Stimulated activated CD8-positive, alpha-beta memory T cell treated with anti-CD3 and anti-CD28 coated beads, Interleukin-12 subunit alpha, Interleukin-12 subunit beta, amount 100 ng/mL, for 4 hours (primary cell): ENCODE measurements at places on chromosomes 2 and 18.

DNA sequence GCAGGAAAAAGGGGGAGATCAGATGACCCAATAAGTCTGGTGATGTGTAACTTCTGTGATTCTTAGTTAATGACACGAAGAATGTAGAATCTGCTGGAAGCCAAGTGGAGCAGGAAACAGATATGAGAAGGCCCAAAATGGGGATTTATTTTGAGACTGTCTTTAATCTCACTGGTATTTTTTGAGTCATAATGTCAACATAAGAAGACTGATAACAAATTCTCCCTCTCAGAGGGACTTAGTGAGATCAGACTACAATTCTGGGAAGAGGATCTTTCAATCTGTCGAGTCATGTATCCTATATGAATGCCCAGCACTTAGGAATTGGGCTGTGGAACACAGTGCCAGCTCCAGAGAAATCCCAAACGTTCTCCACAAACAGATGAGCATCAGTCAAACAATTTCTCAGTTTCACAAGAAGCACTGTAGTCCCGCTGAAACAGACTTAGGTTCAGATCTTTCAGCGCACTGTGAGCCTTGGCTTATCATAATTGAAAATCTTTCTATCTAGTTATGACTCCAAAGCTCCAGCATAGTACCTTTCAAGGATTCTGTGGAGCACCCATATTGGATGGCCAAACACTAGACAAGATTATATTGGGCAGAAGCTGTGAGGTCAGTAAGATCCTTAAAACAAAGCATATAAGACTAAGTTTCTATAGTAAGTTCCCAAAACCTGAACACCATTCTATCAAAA, 738.2 kb downstream of the LRP1B start:
- no peak for DNase-seq

DNA sequence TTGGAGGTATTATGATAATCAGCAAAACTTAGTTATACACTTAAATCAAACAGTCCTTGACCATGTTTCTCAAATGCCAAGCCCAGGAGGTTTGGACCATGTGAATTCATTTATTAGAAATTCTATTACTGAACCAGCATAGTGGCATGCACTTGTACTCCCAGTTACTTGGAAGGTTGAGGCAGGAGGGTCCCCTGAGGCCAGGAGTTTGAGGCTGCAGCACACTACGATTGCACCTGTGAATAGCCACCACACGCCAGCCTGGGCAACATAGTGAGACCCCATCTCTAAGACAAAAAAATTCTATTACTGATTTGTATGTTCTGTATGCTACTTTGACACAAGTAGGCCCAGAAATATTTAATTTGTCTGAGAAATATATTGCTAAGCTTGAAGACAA, 43.6 kb upstream of the FZD7 start:
- no peak for DNase-seq

- DNase-seq: no peak
These were observed 166.5 kb downstream of the THADA start for GRCh38 chr2:43429369-43429768.

DNA sequence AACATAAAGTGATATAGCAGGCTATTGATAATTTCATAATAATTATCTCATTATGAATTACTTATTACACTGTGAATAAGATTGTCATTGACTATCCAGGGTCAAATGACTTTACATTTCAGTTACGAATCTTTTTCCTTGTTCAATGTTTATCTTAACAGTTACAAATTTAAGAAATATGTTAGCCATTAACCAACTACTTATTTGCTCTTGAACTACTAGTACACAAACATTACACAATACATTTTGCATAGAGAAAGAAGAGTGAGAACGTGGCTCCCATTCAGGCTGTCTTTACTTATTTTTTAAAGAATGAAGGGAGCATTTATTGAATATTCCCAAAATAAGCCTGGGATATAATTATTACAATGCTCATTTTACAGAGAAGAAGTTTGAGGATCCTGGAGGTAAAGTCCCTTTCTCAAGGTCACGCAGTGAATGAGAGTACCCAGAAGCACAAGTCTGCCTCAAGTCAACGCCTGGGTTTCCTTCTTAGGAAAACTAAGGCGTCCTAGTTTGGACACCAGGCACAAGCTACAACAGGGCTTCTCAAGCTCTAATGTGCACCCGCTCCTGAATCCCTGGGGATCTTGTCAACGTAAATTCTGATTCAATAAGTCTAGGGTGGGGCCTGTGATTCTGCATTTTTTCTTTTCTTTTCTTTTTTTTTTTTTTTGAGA, 164.2 kb downstream of the FIGN start:
- no peak for DNase-seq

GRCh38 chr2:66899648-66900047, 464.7 kb downstream of the MEIS1 start:
- no peak for DNase-seq

DNA sequence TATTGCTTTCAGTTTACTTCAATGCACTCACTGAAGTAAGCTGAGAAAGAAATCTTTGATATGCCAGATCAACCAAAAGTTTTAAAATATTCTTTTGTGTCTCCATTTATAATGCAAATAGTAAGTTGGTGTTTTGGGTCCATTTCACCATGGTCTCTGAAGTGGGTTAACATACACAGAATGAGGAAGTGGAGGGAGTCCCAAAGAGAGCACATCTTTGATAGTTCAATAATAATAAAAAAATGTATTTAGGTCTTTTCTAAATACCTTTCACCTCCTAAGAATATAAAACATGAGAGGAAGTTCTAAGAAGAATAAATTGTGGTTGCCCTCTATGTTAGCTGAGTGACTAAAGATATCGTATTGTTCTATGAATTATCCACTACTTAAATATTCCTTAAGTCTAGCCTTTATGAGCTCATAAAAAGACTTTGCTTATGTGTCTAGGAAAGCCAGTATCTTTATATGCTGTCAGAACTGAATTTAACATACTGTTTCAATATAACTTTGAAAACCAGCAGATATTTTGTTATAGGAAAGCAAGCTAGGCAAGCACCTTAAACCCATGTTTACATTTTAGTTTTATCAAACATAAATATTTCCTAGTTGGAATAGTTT, 148.7 kb upstream of the ZEB2 start:
- DNase-seq: no peak

GRCh38 chr18:77896586-77897252, 647.1 kb downstream of the GALR1 start:
- DNase-seq: no peak

DNA sequence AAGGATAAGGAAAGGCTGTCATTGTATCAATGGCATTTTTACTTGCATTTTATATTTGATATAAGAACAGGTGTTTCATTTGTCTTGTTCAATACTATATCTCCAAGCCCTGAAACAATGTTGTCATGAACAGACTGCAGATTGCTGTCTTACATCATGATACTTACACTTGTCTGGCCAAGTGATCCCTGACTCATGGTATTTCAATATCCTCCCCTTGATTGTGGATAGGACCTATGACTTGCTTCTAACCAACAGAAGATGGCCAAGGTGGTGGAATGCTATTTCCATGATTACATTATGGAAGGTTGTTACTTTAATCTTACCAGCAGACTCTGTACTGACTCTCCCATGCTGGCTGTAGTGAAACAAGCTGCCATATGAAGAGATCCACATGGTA, 471.1 kb downstream of the CCDC85A start:
- DNase-seq: no peak

DNA sequence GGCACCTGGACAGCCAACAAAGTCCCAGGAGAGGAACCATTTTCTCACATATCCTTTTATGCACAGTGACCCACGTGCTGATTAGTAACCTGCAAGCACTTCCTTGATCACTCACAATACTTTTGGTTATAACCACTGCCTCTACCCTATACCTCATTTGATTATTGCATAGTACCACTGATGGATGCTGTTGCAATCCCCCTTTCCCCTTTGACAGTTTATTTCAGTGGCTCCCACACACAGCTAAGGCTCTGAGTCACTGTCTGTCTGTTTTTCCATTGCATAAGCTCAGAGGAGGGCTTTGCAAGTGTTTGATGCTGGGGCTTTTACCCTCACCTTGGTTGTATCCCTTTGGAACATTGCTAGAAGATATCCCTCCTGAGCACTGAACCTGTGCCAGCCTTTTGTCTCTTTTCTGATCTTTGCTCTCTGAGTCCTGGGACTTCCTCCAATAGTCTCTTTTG, 101.7 kb upstream of the RBBP8 start:
- DNase-seq: no peak

GRCh38 chr2:120660771-120661459, 74.8 kb upstream of the GLI2 start:
- no peak for DNase-seq

- no peak for DNase-seq
These were observed 50.6 kb upstream of the ITSN2 start for GRCh38 chr2:24410976-24411375.

DNA sequence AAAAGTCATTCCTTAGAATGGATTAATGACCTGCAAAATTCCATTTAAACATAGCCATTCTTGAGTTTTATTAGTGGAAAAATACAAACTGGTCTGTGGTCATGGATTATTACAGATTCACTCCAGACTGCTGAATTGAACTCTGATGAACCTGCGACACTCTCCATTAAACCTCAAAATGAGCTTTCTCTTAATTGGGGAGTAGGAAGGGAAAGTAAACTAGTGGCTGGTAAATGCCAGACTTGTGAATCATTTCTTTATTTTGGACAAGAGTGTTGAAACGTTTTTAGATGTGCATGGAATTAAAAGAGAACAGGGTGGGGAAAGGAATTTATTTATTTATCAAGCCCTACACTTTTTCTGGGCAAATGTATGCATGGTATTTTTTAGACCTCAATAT, 321.2 kb upstream of the FANCL start:
- no peak for DNase-seq

GRCh38 chr18:7666195-7666776, 99.2 kb downstream of the PTPRM start:
- DNase-seq: no peak

DNA sequence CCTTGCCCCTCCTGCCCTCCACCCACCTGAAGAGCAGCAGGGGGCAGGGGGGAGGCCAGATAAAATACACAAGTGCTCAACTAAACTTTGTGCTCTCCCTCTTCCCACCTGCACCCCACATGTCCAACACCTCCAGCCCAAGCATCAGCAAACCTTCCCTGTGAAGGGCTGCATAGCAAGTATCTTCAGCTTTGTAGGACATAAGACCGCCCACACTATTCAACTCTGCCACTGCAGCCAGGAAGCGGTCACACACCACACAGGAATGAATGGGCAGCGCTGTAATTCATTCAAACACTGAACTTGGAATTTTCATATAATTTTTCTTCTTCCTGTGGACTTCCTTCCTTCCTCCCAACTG, 27.5 kb downstream of the TFCP2L1 start:
- no peak for DNase-seq

DNA sequence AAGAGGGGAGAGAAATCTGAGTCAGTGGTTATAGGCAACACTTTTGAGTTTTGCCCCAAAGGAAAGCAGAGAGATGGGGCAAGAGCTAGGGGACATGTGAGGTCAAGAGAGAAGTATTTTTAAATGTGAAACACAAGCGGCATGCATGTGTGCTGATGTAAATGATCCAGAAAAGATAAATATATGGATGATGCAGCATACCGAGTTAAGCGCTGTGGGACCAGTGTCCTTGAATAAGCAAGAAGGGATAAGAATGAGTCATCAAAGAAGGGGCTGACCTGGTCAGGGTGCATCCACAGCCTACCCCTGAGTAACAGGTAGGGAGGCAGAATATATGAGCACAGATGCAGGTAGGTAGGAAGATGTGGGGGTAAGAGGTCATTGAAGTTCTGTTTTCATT, 180.9 kb downstream of the TRABD2A start:
- no peak for DNase-seq

GRCh38 chr2:19748073-19748375, 153.8 kb downstream of the TTC32 start:
- no peak for DNase-seq

DNA sequence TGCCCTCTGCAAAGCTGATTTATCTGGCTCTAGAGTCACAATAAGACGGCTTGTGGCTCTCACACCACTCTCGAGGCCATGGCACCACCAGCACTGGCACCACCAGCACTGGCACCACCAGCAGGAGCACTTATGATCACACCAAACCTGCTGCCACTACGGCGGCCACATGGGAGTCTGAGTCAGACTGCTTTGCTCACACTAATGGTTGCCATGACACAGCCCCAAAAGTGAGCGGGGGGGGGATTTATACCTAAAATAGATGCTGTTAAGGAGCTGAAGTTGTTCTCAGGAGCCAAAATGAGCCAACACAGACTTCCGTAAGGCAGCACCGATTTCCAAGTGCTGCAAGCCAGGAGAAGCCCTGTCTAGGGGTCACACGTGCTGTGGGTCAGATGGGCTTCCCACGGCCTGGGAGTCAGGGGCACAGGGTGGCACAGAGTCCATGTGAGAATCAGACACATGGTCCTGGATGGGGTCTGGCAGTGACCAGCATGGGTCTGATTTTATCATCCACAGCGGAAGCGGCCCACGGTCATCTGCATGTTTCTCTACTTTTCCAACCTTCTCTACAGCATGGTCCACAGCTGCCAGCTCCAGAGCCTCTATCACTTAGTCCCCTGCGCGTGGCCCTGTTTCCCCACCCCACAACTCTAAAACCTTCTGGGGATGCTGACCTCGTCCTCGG, 16.7 kb downstream of the DNMT3A start:
- no peak for DNase-seq

GRCh38 chr2:119803101-119803500, 43.4 kb downstream of the PTPN4 start:
- DNase-seq: no peak

GRCh38 chr2:114022360-114023085, 132.6 kb downstream of the ACTR3 start:
- DNase-seq: no peak

DNA sequence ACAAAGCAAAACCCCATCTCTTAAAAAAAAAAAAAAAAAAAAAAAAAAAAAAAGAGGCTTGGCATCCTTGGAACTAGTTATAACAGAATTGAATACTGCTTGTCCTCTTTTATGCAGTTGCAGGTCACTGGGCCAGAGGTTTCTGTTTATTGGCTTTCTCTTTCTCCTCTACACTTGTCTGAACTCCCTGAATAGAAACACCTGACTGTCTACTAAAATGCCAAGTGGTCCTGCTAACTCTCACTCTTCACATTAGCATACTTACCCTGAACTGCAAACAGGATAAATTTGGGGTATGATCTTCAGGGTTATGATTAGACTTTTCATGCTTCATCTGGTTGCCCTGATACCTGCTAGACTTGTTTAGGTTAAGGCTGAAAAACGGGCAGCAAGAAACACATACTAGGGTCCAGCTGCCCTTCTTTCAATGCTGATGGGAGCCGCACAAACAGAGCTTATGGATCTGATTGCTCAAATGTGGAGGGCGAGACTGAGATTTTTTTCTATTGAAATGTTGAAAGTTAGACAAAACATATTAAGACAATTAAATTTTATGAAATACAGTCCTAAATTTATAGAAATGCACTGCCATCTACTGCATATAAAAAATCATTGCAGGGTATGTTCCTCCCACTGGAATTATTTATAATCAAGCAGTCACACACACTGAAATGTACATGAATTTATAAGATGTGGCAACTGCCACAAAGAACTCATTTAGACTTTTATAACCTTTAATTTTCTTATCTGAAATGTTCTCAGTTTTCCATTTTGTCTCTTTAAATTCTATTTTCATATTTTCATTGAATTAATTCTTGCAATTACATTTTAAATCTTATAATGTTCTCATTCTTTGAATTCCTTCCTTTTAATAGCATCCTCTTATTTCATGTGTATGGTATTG, 40.8 kb downstream of the GTF3C3 start:
- no peak for DNase-seq

- DNase-seq: no peak
These were observed 108.3 kb upstream of the NRP2 start for GRCh38 chr2:205574001-205574400.

- DNase-seq: no peak
These were observed 9.5 kb upstream of the SLC35F6 start for GRCh38 chr2:26754539-26754938.
